ENCODE measurements at places on chromosomes 7 and 10.
A peak's percentile ranks its signal among the peaks of the same experiment; 100 is the strongest.

DNA sequence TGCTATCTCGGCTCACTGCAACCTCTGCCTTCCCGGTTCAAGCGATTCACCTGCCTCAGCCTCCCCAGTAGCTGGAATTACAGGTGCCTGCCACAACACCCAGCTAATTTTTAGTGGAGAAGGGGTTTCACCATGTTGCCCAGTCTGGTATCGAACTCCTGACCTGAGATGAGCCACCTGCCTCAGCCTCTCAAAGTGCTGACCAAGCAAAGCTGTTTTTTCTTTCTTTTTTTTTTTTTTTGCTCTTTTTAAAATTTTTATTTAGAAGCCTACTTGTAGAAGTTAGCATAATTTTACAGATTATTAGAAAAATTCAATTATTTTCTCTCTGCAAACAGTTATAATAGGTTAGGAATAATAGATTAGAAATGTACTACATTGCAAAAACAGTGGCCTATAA is 1.2 kb upstream of the FGFBP3 start:
- no peak for DNase-seq

DNA sequence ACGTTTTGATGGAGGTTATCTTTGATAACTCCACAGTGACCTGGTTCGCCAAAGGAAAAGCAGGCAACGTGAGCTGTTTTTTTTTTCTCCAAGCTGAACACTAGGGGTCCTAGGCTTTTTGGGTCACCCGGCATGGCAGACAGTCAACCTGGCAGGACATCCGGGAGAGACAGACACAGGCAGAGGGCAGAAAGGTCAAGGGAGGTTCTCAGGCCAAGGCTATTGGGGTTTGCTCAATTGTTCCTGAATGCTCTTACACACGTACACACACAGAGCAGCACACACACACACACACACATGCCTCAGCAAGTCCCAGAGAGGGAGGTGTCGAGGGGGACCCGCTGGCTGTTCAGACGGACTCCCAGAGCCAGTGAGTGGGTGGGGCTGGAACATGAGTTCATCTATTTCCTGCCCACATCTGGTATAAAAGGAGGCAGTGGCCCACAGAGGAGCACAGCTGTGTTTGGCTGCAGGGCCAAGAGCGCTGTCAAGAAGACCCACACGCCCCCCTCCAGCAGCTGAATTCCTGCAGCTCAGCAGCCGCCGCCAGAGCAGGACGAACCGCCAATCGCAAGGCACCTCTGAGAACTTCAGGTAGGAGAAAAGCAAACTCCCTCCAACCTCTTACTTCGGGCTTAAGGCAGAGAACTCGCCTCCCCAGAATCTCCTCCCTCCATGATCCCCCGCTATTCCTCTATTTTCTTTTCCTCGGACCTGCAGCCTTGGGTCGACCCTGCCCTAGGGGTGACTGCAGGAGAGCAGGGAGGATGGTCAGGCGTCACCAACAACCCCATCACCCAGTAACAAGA is at the start of gene SERPINE1:
TSS of gene SERPINE1 (plus strand) at position 454 of the 809 bp plus-strand sequence. CDS start 1,290 bp downstream, outside the sequence.
- DNase-seq = peak; percentile 99

DNA sequence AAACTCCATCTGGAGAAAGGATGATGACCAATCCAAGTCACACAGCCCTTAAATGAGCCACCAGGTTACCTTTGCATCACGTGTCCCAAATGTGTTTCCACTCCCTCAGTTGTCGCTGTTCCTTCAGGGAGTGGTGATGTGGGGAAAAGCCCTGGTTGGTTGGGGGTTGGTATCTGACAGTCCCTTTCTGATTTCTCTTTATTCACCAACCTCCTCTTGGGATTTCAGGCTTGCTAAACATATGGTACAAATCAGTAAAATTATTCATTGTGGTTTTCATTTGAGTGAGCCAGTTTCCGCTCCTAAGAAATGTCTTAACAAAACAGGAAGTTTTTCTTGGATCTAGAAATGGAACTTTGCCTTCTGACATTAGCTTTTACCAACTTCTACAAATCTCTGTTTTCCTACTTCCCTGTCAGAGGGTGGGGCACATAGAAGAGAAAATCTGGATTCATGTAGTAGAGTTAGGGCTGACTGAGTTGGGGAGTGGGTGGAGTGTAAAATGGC is 40.0 kb upstream of the KMT2E start:
- DNase-seq = peak; percentile 93

DNA sequence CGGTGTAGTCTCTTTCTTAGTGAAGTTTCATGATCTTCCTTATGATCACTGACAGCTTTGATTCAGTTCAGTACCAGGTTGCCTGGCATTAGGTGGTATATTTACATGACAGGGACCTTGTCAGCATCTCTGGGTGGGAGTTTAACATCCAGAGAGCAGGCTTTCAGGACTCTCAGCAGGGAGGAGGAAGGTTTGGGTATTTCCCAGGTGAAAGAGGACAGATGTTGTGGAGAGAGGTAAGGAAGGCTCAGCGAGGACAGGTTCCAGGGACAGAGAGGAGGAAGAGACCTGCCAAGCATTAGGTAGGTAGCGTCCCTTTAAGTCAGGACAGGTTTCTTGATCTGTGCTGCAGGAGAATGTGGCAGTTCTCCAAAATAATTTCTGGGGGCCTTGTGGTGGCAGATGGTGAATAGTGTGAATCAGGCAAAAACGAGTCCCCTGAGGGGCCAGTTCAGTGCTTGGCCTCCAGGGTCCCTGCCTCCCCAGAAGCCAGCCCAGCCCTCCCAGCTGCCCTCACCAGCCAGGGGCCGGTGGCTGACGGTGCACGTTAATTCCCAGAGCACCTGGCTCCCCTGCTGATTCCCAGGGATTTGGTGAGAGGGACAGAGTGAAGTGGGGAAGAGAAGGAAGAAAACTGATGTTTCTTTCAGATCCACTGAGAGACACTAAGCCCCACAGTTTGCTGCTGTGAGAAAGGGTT is 82.0 kb downstream of the VWC2 start:
- no peak for DNase-seq

DNA sequence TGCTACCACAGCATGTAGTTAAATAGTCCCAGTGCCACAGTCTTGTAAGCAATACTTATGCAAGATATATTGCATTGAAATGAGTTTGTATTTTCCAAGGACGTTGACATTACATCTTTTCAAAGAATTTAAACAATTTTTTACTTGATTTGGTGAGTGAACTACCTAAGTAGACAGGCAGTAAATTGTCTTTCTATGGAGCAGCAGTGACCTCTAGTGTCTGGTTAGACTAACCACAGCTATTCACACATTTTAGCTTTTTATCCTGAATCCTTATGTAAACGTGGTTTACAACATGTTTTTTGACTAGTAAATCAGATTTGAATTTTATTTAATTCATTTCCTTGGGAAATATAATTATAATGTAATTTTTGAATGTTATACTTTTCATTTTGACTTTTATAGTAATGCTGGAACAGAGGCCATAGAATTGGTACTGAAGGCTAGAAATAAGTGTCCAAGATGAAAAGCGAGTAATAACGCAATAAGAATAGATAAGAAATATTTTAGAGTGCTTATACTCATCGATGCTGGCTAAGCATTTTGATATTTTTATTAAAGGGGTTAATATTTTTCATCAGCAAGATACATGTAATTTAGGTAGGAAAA is 5.6 kb downstream of the LRRTM3 start:
- DNase-seq = peak; percentile 68

DNA sequence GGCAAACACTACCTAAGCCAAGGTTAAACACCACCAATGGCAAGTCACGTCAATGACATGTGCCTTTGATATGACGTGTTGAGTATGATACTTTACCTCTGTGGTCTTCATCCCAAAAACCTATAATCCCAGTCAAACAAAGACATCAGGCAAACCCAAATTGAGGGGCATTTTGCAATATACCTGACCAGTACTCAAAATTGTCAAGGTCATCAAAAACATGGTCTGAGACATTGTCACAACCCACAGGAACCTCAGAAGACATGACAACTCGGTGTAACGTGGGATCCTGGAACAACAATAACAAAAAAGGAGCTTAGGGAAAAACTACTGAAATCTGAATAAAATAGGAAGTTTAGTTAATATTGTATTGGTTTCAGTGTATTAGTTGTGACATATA is 7.2 kb downstream of the FAM237B start:
- DNase-seq = no peak

DNA sequence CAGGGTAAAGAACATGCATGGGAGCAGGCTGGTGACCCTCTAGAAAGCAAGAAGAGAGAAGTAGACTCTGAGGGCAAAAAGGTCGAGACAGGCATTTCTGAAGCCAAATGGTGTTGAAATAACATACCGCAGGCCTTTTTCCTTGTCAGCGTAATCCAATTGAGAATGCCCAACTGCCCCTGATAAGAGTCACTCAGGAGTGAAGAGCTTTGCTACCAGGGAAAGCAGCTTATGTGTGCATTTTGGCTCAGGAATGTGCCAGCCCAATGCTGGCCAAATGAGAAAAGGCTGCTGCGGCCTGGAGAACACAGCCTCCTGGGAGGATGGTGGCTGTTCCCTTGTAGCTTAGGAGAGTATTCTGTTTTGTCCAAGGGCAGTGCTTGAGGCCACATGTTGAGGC is 61.4 kb upstream of the NFKB2 start:
- DNase-seq = peak; percentile 32

DNA sequence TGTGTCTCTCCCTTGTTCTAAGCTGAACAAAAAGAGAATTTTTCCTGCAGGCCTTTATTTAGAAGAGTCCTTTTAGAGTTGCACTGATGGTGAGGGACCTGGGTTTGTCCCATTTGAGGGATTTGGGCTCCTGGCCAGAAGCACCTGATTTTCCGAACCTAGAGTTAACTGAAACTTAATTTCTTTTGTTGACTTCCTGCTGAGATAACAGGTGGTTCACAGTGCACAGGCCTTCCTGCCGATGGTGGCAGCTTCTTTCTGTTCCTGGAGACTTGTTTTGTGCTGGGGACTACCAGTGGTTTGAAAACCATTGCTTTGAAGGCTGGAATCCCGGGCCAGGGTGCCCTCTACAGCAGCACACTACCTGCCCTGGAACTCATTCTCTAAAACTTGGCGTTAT is 99.2 kb downstream of the SUGCT start:
- DNase-seq = no peak

DNA sequence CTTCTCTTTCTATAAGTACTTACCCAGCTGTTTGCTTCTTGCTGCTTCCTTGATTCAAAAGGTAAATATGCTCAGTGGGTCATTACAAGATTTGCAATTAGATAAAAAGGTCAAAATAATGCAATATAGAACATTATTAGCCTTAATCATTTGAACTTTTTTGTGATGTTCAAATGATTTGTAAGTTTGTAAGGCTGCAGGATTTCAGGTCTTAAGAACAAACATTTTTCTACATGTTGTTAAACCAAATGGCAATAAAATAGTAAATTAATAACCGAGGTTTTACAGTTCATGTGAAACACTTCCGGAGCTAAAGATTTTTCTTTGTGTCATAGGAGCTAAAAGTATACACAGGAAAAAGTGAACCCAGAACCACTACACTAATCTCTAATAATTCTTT is 16.2 kb upstream of the SCIN start:
- DNase-seq = no peak

- no peak for DNase-seq
These were observed 207.1 kb upstream of the ADCY1 start for GRCh38 chr7:45367026-45367425.

DNA sequence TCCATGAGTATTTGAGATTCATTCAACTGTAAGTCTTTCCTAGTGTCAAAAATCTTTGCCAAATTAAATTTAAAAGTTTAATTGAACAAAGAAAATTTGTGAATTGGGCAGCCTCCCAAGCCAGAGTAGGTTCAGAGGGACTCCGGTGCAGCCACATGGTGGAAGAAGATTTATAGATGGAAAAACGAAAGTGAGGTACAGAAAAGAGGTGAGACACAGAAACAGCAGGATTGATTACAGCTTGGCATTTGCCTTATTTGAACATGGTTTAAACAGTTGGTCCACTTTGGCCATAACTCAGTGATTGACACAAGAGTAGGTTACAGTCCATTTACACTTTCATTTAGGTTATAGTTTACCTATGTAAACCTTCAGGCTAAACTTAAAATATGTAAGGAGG is 465.8 kb downstream of the ARL4A start:
- DNase-seq = no peak

- no peak for DNase-seq
These were observed 87.1 kb downstream of the SRI start for GRCh38 chr7:88132725-88133124.

- DNase-seq = peak; percentile 84
These were observed 636 bp downstream of the PDCD4 start for GRCh38 chr10:110872145-110872983.

GRCh38 chr10:72007246-72007892 is 43.2 kb downstream of the CHST3 start:
- no peak for DNase-seq

Data from astrocyte of the spinal cord (primary cell).